ENCODE measurements at places on chromosomes 7 and 10.

GRCh38 chr10:24889639-24890038 lies 62.8 kb downstream of the PRTFDC1 start:
- DNase-seq, result no peak

DNA sequence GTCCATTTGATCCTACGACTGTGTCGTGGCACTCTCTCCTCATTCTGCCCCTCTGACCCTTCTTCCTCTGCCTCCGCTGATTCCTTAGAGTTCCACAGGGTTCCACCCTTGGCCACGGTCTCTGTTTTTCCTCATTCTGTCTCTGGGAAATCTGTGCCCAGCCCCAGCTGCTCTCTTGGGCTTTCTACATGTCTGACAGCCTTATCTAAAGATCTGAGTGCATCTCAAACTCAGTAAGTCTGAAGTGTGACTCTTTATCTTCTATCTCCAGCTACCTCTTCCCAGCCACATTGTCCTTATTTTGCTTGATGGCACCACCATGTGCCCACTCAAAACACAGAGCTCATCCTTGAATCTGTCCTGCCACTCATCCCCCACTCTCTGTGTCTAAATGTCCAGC lies 62.1 kb upstream of the AQP1 start:
- no peak for DNase-seq

DNA sequence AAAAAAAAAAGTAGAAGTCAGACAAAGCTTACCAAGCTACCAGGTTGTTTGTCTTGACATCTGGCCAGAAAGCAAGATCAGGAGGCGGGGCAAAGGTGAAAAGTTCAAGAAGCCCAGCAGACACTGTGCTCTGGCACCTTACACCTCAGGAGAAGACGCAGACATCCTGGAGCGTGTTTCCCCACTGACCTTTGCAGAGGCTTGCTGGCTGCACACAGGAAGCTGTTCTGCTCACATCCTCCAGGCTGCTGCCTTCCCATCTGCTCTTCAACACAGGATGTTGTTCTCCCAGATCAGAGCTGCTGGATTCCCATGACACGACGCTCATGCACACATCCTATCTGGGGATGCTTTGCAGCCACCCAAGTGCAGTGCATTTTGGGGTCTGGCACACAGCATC lies 174.4 kb upstream of the KIAA1217 start:
- peak; percentile 5 for DNase-seq

GRCh38 chr10:51789903-51790302 lies 90.5 kb upstream of the CSTF2T start:
- no peak for DNase-seq

GRCh38 chr10:23095404-23095965 lies at the start of gene MSRB2:
MSRB2 (plus strand) TSS chr10:23095579; CDS start chr10:23095609, 30 bp downstream.
- no peak for DNase-seq

Data from glomerular endothelial cell (primary cell).